Left colon (tissue), 2 donors: ENCODE measurements at places on chromosomes 7 and 10. TPM values are rescaled to one million over a fixed set of nuclear protein-coding genes. Genes with fewer than 3 reads are reported as not detected.

- no peak for DNase-seq
Observed at GRCh38 chr7:129610709-129611245, 743 bp upstream of the NRF1 start.

COBL gene
- total RNA-seq, result 66.1 TPM

CHN2 gene
- total RNA-seq, result 32.9 TPM

HOXA3 gene
- 23.2 TPM for total RNA-seq

GRCh38 chr10:114356751-114357514 is 47.4 kb downstream of the AFAP1L2 start:
- no peak for DNase-seq

GRCh38 chr10:44874166-44874565 is 37.0 kb upstream of the TMEM72 start:
- DNase-seq, result peak; percentile 4

DNA sequence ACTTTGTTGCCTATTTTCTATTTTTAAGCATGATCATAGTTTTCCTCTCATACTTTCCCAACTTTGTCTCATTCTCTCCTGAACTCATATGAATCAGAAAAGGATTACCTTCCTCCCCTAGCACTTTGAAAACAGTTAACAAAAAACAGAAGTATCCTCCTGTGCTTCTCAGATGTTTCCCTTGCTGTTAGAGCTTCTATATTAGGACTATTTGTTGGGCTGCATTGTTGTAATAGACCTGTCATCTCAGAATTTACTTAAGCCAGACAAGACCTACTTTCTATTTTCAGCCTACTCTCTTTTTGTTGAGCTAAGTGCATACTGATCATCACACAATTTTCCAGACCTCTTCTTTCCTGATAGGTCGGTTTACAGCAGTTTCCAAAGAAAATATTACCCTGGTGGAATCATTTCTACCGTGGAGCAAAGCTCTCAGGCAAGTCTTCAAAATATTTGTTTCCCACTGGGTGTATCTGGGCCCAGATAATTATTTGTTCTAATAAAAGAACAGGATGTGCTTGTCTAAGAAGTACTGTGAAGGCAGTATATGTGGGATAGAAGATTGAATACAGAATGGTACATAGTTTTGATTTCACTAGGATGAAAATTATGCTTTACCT is 411.9 kb upstream of the KLF6 start:
- DNase-seq, result no peak

- DNase-seq, result no peak
Observed at GRCh38 chr10:8361510-8361844, 307.0 kb downstream of the GATA3 start.

DNA sequence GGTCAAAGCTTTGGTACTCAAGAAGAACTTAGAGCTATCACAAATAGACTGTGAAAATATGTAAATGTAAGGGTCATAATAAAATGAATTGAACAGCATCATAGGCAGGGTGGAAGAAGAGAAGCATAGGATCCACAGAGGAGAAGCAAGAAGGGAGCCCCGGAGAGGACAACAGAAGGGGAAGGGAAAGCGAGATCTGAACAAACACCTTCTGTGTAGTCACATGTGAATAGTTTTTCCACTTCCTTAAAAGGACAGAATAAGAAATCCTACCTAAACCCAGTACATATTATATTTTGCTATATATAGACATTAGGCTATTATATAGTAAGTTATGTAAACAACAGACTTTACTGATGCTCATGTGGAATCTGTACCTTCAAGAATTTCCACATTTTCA is 160.2 kb downstream of the DKK1 start:
- no peak for DNase-seq

DNA sequence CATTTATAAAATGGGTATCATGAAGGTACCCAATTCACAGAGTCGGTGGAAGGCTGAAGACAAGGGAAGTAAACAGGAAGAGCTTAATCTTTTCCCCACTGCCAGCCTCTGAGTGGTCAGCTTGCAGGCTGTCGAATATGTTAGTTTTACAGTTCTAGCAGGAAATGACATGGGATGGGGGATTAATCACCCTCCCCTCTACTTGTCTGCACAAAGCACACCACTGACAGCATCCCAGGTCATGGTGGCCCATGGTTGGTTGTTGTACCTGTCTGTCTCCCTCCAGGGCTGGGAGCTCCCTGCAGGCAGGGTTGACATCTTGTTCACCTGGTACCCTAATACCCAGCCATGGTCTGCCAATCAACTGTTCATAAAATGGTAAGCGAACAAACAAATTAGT is 55.6 kb downstream of the GRB10 start:
- DNase-seq, result no peak

GRCh38 chr7:88268051-88268450 is 38.6 kb downstream of the STEAP4 start:
- DNase-seq, result no peak

- DNase-seq, result no peak
Observed at GRCh38 chr10:127259347-127259746, 63.0 kb upstream of the INSYN2A start.

MBL2 gene
- not detected for total RNA-seq

GRCh38 chr10:103695584-103696005 is 159.8 kb downstream of the SH3PXD2A start:
- DNase-seq, result peak; percentile 86
